NK-92 treated with Interleukin-12 subunit alpha and Interleukin-12 subunit beta, amount 100 ng/mL, for 24 hours (cell line): ENCODE measurements at places on chromosomes 7 and 10.

GRCh38 chr10:91022390-91022789, 101.5 kb upstream of the ANKRD1 start:
- DNase-seq = no peak

DNA sequence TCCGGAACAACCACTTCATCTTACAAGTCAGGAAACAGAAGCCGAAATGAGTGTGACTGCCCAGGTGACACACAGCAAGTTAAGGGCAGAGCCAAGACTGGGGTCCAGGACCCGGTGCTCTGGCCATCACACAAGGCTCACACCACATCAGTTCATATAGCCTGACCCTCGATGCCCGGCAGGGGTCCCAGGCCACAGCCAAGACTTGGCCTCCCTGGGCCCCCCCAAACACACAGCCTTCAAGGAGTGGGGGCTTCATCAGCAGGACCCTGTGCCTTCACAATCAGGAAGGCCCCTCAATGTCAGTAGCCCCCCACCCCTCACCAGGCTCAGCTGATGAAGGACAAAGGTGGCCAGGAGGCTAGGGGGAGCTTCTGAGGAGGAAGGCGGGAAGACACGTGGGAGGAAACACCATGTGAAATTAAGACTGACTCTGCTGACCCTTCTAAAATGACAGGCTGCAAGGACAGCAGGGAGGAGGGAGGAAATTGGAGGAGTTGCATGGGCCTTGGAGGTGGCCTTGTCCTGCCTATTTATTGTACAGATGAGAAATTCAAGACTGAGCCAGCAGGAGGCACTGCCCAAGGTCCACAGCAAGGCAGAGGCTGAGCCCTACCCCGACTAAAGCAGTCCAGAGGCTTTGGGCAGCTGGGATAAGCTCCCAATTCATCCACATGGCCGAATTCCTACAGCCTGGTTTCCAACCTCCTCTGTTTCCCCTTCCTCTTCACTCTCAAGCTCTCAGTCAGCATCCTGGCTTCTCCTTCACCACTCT, 216.1 kb upstream of the ZMIZ1 start:
- no peak for DNase-seq

- DNase-seq = no peak
These were observed 78.3 kb downstream of the MMRN2 start for GRCh38 chr10:86878983-86879713.

- no peak for DNase-seq
These were observed 176.5 kb upstream of the VWC2 start for GRCh38 chr7:49596701-49597491.

DNA sequence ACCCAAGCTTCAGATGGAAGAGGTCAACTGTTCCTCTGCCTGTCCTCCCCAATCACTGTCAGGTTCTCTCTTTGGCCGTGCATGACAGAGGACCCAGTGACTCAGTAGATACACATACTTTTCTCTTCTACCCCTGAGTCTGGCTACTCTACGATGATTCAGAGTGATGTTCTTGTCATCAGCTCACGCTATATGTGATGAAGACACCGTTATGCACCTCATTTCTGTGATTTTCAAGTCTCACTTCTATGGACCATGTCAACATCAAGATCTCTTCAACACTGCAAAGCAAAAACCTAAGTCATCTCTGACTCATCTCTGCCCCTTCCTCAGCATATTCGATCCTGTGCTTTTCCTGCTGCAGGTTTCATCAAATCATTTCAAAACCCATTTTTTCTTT, 76.6 kb upstream of the DGKI start:
- DNase-seq = no peak

GRCh38 chr7:108045154-108045553, 42.2 kb upstream of the LAMB1 start:
- no peak for DNase-seq

- no peak for DNase-seq
These were observed 81.3 kb upstream of the DKK1 start for GRCh38 chr10:52232561-52233350.

- DNase-seq = no peak
These were observed 2.9 kb downstream of the NPC1L1 start for GRCh38 chr7:44538093-44538797.

GRCh38 chr7:157745721-157746709, 409.2 kb downstream of the DNAJB6 start:
- DNase-seq = no peak

GRCh38 chr7:16548428-16548827, 21.8 kb downstream of the LRRC72 start:
- DNase-seq = no peak

DNA sequence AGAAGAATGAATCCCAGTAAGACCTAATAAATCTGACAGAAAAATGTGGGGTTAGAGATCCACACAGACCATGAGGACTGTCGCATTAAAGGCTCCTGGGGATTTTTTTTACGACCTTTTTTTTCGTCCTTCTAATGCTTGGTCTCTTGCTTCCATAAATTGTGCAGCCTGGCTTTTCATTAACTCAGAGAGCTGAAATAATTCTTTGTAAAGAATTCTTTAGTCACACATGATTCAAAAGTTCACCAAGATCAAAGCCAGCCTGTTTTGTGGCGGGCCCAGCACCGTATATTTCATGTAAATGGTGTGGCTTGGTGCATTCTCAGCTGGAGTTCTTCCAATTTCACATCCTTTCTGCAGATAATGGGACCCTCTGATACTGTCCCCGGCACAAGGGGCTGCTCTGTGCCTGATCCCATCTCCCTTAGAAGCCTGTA, 206.6 kb upstream of the BMPER start:
- no peak for DNase-seq

GRCh38 chr10:15236340-15236739, 67.8 kb upstream of the NMT2 start:
- no peak for DNase-seq

GRCh38 chr10:373015-373414, 237.8 kb downstream of the ZMYND11 start:
- DNase-seq = no peak

DNA sequence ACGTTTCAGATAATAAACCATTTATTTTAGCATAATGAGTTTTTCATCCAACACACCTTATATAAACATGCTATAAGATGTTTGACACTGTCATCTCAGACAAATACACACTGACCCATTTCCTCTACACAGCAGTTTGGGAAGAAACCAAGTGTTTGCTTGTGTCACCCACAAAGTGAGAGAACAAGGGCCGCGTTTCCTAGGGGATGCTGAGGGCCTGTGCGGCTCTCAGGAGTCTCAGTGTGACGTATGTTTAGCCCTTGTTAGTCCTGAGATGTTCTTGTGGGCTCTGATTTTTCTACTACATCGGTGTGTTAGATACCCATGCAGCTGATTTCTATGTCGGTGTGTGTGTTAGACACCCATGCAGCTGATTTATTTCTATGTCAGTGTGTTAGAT, 266.3 kb downstream of the DIP2C start:
- no peak for DNase-seq

DNA sequence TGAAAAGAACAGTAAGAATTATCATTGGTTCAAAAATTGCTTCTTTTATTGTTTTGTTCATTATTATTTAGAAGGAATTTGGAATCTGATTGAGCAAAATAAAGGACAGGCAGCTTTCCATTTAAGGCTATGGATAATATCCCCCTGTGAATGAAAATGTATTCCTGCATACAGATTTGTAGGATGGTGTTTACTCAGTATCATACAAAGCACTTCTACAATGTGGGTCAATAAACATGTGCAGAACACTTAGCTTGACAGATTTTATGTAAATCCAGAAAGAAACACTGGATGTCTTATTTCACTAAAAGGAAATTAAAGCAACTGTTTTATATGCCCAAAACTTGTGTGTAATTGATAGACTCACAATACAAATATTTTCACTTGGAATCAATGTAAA, 189.7 kb downstream of the THSD7A start:
- no peak for DNase-seq
